Colonic mucosa (tissue), 4 donors: ENCODE measurements at places on chromosomes 2 and 18. TPM values are rescaled to one million over a fixed set of nuclear protein-coding genes. Genes with fewer than 3 reads are reported as not detected.
A peak's percentile ranks its signal among the peaks of the same experiment; 100 is the strongest.

The IL1A gene
- 0.45 TPM for total RNA-seq

The OXER1 gene
- 1.3 TPM for total RNA-seq

DNA sequence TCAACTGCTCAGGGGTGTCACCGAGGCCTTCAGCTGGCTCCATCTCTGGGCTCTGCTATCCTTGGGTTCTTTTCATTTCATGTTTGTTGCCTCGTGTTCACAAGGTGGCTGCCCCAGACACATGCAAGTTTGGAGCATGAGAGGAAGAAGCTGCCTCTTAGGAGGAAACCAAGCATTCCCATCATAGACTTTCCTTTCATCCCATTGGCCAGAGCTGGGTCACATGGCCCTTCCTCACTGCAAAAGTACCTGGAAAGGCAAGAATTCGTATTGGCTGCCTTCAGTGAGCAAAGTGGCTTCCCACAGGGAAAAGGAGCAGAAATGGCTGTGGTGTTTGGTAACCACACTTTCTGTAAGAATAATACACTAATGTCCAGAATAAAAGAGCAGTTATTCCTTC, 155.7 kb upstream of the RAB12 start:
- no peak for DNase-seq

DNA sequence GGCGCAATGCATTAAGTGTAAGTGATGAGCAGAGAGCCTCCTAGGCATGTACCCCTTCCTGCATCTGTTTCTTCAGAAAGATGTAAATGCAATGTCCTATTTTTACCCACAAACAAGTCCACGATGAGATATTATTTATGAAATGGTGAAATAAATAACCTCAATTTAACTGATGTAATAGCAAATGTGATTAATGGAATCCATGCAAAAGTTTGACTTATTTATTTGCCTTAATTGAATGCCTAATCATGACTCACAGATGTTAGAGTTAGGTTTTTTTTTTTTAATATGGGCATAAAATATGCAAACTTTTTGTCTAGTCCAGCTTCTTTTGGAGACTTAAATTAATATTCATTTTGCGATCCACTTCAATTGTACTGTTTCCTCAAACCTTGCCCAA, 67.7 kb upstream of the ITGA4 start:
- no peak for DNase-seq

- DNase-seq: no peak
Measured at GRCh38 chr2:37625796-37626571, 45.5 kb downstream of the CDC42EP3 start.

DNA sequence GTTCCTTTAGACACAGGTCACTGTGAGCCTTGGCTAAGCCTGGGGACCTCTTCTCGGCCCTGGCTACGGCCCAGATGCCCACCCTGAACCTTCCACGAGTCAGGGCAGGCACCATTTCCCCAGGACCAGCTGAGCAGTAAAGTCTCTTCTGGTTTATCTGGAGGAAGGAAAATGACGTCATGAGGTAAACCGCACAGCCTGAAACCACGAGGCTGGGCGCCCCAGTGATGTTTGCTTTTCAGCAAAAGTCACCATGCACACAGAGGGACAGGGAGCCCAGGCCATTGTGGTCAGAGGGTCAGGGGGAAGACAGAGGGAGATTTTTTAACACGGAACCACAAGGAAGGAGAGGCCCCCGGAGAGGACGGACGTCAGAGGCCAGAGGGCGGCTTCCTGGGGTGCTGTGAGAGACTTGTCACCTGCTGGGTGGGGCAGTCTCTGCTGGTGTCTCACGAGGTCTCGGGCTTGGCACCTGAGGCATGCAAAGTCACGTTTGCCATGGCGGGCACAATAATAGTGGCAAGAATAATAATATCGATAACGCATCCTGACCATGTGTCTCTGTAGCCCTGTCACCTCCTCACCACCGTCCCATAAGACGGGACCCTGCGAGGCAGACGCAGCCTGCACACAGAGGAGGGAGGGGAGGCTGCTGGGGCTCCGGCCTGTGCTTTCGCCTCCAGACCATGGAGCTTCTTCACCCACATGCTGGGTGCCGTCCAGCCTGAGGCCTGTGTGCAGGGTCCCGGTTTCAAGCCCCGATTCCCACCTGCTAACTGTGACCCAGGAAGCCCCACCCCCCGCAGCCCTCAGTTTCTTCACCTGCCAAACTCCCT, 33.2 kb upstream of the FOSL2 start:
- peak; percentile 75 for DNase-seq

DNA sequence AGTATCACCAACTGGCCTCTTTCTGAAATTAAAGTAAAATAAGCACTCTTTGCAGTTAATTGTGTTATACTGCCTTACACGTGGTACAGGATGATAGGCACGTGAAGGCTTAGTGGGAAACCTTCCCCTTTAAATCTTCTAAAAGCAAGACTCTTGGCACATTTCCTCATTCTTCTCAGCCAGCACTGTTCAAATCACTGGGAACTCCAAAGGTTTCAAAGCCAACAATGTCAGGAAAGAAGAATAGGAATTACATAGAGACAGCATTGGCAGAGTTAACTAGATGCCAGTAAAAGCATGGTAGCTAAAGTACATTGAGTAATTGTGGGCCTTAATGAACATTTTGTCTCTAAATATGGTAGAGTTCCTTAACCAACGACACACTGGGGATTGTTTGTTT, 96.4 kb downstream of the DTNA start:
- DNase-seq: no peak

The FBXO15 gene
- not detected for total RNA-seq

GRCh38 chr18:24019641-24020331, 5.2 kb downstream of the TTC39C start:
- no peak for DNase-seq

DNA sequence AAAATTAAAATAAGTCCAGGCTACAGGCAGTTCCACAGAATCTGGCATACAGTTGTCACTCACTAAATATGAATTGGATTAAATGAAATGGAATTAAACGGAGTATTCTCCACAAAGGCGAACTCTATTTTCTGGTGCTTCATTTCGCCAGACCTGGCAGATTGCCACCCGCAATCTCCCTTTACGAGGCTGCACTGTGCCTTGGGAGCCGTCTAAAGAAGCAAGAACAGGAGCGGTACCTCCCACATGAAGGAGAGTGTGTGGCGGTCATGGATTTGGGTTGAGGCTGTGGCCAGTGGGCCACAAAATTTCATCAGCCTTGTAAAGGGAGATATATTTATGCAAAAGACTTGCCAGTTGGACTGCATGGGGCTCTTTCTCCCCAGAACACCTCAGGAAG, 151.0 kb downstream of the OSR1 start:
- DNase-seq: no peak

DNA sequence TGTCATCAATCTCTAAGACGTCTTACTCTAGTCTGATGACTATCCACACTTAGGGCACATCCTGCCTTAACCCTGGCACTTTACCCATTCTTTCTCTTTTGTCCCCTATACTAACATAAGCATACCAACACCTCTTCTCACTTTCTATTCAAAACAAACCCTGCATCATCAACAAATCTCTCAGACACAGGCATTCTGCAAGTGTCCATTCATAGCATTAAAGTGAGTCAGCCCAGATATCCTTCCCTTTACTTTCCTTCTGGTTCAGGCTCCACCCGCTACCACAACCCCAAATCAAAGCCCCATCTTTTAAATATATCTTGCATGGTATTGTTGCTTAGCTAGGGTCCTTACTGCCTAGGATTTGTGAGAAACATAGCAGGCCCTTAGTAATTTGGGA, 3.8 kb downstream of the GRB14 start:
- DNase-seq: no peak
